Stimulated activated CD4-positive, alpha-beta T cell treated with anti-CD3 and anti-CD28 coated beads, Interleukin-12 subunit alpha, Interleukin-12 subunit beta, amount 100 ng/mL, for 24 hours (primary cell): ENCODE measurements at places on chromosomes 6 and 20.

DNA sequence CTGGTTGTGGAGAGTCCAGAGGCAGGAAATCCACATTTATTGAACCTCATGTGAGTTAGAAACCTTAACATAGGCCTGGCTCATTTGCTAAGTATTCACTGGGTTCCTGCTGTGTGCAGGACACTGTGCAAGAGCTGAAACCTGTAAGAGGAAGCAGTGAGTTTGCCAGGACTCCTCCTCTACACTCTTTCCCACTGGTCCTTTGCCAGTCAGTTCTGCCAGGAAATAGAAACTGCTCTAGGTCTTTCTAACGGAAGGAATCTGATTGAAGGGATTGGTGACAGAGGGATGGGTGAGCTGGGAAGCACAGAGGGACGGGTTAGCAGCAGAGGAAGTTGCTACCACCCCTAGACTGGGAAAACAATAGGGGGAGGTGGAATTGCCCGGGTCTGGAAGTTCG, 234.2 kb upstream of the ECI2 start:
- DNase-seq: no peak

DNA sequence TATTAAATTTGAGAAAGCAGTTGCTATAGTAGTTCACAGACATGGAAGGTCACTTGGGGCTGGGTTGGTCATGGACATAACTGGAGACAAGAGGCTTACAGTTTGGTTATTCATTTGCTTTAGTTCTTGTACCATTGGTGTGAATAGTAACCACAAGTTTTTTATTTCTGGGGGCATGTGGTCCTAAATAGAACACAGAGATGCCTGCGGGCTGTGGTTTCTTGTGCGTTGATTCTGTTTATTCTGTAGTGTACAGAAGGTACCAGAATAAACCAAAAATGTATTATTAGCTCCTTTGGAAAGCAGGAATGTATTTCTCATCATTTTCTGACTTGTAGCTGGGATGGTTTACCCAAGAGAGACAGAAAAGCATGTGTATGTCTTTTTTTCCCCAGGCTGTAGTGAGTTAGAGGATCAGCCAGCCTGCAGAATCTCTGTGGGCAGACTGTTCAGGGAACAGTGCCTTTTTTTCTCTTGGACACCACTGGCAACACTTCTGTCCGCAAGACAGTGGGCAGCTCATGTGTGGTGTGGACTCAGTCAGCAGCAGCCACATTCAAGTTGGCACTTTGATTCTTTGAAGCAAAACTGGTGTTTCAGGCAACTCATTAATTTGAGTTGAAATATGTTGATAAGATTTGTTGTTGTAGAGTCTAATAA, 122.1 kb downstream of the LRRC1 start:
- no peak for DNase-seq

DNA sequence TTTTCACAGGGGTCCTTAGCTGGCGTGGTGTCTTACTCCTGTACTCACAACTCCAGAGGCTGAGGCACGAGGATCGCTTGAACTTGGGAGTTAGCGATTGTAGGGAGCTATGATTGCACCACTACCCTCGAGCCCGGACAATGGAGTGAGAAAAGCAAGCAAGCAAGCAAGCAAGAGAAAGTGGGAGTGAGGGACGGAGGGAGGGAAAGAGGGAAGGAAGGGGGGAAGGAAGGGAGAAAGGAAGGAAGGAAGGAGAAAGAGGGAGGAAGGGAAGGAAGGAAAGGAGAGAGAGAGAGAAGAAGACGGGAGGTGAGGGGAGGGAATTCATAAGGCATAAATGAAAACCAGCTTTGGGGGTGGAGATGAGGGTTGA, 120.5 kb downstream of the TRIM27 start:
- DNase-seq: no peak

GRCh38 chr6:104521176-104521575, 338.5 kb downstream of the HACE1 start:
- DNase-seq: no peak

DNA sequence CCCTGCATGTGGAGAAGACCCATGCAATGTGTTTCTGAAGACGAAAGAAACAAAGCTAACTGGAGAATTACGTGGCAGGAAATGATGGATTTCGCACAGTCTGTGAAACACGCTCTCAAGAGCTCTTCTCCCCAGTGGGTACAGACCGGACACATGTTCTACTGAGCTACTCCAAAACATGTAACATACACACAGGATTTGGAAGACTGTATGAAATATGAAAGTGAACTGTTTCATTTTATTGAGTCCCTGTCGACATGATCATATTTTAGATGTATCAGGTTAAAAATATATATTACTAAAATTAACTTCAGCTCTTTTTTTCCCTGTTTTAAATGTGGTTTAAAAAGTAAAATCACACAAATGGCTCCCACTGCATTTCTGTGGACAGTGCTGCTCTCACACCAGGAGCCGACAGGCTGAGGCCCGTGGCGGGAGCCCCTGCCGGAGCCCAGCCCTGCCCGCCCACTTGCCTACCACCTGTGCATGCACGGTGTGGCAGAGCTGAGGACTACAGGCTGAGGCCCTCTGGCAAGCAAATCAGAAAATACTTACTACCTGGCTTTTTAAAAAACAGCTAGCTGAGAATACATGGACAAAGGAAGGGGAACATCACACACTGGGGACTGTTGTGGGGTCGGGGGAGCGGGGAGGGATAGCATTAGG, 58.9 kb upstream of the NXT1 start:
- DNase-seq: no peak

DNA sequence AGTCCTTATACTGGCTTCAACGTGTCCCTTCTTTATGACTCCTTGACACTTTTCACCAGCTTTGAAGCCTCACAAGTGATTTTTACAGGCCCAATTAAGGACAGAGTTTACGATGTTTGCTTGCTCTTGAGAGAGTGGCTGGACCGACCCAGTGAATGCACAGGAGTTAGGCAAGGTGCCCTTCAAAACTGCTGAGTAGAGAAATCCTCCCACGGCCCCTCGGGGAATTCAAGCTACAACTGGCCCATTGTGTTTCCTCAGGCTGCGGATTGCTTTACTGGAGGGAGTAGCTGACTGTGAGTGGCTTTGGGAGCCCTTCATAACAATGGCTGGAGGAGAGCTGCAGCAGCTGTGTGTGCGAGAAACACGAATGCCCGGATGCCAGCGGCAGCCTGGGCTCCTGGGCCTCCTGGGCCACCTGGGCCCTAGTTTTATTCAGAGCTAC, 50.0 kb downstream of the SGK1 start:
- DNase-seq: no peak

DNA sequence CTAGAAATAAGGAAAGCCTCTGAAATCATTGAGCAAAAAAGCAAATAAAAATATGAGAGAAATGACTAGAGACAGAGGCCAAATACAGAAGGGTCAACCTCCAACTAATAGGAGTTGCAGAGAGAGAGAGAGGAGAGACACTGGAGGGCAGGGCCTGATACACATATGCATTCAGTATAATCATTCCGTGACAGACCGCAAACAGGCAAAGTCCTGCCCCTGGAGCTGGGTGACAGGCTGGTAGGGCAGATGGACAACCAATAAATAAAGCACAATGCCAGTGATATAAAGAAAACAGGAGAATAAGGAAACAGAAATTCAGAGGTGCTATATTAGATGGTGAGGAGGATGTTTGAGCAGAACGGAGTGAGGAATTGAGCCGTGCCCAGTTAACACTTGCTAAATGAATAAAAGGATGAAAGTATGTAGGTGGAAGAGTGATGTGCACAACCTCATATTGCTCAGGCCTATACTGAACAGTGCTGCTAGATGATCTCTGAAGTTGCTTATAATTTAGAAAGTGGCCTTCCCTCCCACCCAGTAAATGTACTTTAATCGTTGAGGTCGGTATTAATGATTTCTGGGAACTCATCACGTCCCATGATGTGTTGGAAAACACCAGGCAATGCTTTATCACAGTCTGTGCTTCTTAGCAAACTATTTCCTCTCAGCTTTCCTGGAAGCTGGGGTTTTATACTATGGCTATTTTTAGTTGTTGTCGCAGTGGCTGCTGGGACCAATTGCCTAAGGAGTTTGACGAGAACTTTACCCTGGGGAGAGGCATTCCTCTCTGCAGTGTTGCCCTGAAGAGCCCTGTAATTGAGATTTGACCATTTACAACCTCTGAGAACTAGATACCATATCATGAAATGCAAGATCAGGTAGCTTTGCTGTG, 37.6 kb upstream of the CLIC5 start:
- DNase-seq: no peak

DNA sequence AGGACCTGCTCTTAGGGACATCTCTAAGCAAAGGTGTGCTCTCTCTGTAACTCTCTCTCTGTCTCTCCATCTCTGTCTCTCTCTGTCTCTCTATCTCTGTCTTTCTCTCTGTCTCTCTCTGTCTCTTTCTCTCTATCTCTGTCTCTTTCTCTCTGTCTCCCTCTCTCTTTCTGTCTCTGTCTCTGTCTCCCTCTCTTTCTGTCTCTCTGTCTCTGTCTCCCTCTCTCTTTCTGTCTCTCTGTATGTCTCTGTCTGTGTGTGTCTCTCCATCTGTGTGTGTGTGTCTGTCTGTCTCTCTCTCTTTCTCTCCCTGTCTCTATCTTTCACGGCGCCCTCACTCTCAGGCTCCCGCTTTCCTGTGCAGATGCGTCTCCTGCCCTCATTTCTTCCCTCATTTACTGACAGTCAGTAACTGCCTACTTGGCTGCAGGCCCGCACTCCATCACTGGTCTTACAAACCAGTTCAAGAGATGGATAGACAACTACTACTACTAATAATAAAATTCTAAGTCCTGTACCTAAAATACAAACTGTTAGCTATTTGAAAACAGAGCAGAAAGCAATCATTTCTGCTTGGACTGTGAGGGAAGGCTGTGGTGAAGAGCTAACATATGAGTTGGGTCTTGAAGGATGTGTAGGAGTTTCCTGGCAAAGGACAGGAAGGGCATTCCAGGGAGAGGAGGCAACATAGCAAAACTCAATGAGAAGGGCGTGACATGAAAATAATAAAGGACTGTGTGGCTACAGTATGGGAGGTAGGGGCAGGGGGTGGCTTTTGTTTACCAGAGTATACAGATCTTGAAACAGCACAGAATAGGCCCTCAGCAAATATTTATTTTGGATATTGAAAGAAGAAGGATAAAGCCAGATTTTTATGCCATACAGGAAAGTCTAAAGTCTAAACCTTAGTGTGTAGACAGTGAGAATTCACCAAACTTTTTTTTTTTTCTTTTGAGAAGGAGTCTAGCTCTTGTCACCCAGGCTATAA, 67.8 kb upstream of the TAB2 start:
- DNase-seq: no peak

DNA sequence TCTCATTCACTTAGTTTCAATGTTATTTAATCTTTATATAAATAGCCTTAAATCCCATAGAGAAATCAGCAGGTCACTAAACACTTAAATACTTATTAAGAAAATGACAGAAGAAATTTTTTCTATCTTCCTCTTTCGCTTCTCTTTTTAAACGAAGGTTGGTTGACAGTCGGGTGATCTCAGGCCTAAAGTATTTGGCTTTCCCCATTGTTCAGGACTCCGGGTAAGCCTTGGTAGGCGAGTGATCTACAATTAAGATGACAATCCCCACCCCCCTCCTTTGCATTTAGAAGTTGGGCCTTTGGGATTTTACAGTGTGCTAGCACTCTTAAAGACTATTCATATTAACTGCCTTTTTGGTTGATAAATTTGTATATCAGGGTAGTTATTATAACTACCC, 19.7 kb upstream of the UTRN start:
- no peak for DNase-seq

DNA sequence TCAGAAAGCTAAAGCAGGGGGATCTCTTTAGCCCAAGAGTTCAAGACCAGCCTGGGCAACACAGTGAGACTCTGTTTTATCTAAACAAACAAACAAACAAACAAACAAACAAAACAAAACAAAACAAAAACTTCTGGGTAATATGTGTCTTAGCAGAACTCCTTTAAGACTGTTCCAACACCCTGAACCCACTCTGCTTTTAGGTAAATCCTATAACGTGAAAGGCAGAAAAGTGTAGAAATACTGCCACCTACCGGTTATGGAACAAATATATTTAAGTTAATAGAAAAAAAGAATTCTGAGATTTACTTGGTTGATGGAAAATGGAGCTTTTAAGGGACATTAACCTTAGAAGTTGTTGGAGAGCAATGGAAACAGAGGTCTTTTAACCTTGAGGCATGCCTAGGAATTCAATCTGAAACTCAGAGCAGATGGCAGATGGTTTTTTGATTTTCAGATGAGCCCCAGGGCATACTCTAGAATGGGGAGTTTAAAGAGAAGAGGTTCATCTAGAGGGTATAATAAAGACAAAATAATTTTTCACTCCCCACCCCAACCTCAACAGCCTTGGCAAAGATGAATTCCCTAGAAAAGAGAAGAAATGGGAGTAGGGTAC, 38.5 kb downstream of the SOD2 start:
- no peak for DNase-seq

- DNase-seq: peak; percentile 71
Observed at GRCh38 chr6:43228951-43229802, at the start of gene DNPH1. DNPH1 (minus strand) TSS chr6:43229481; CDS start chr6:43229456, 25 bp downstream.

GRCh38 chr6:52285177-52286068, 881 bp upstream of the MCM3 start:
- DNase-seq: no peak

DNA sequence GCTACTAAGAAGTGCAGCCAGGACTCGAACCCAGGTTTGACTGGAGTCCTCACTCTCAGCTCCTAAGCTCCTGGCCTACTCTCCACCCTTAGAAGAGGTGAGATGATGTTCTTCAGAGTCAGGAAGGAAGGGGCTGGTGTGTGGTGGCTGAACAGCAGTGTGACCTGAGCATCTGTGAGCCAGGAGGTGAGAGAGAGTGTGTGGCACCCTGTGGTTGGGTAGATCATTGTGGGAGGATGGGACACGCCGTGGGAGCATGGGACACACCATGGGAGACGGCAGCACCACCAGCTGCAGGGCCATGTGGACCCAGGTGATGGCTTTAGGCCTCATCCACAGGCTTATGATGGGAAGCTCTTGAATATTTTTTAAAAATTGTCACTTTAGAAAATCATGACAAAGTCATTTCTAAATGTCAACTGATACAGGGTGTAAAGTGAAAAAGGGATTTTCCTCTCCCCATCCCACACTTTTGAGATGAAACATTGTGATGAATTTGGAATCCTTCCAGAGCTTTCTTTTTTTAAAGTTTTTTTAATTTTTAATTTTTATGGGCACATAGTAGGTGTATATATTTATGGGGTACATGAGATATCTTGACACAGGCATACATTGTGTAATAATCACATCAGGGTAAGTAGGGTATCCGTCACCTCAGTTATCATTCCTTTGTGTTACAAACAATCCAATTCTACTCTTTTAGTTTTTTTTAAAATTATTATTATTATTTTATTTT, 31.6 kb downstream of the SRC start:
- DNase-seq: no peak

DNA sequence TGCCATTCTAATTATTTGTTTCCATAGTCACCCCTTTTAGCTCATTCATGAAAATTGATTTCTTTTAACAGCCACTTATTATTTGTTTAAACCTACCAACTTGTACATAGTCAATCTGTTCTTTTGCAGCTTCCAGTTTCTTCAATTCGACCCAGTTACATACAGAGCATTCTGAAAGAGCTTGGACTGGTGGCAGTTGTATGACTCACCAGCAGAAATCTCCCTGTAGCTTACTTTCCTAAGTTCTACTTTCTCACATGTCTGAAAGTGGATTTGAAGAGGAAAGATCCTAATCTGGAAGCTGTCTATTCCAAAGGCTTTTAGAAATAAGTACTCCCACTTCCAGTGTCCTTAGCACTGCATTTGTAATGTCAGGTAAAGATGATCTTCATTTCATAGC, 447.9 kb downstream of the HTR1B start:
- DNase-seq: no peak
